CD4-positive, alpha-beta T cell treated with Interleukin-2 at 100 ng/mL for 4 hours (primary cell): ENCODE measurements at places on chromosomes 2 and 18.

DNA sequence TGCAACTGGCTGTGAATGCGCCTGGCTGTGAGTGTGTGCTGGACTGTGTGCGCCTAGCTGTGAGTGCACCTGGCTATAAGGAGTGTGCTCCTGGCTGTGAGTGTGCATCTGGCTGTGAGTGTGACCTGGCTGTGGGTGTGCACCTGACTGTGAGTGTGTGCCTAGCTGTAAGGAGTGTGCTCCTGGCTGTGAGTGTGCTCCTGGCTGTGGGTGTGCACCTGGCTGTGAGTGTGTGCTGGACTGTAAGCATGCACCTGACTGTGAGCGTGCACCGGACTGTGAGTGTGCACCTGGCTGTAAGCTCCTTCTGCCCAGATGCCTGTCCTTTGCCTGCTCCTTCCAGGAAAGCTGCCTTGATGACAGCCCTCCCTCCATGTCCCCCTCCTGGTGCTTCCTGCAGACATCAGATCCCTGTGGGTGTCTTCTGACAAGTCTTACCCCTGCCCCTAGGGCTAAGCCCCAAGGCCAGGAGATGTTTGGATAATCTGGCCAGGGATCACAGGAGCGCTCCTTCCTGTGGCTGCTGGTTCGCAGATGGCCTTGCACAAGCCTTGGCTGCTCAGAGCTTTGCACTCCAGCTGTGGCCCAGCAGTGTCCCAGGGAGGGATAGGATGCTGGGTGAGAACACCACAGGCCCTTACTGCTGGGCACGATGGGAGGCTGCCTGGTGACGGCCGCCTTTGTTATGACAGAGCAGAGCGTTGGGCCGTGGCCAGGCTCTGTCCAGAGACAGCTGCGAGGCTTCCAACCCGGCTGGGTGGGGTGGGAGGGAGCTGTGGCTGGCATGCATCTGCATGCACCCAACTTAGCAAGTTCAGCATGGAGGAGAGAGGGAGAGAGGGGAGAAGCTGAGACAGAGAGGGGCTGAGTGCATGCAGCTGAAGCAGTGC is 89.9 kb downstream of the GLI2 start:
- no peak for DNase-seq

GRCh38 chr2:48529676-48530032 is 300 bp upstream of the STON1 start:
- DNase-seq = no peak

DNA sequence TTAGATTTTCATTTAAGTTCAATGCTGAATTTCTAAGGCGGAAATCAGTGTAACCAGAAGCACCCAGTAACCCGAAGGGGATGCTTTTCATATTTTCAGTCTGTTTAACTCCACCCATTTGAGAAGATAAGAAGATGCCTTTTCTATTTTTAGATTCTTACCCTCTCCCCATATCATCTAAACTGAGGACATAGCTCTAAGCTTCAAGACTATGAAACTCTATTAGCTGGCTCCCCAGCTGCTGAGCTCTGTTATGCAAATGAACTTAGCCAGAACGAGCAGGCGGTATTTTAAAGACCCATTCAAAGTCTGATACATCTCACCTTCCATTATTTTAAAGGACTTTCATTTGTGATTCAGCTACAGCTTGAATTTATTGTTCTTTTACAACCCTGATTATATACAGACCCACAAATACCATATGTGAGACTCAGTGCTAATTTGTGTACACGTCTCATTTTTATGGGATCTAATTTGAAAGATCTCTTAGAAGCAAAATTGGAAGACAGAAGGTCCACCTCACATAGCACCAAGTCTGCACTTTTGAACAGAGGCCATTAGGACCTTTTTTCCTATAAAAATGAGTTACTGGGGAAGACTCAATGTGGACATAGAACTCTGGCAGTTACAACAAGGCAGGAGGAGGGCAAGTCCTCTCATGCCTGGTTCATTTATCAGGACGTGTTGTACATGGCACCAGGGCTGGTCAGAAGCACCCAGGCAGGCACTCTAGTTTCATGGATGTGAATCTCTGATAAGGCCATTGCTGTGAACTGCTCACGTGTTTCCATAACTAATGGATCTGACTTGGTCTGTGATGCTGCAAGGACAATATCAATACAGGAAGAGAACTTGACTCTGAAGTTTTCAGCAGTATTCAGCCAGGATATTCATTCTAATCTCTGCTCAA is 16.3 kb downstream of the CDC42EP3 start:
- DNase-seq = no peak

GRCh38 chr2:21123473-21124393 is at the start of gene TDRD15:
Gene TDRD15, plus strand, starts transcription at chr2:21123968. Its CDS starts 13,500 bp downstream, at chr2:21137468.
- no peak for DNase-seq

GRCh38 chr2:34567128-34567527 is 968.0 kb upstream of the FAM98A start:
- DNase-seq = no peak

GRCh38 chr2:215712219-215712868 is 276.5 kb upstream of the FN1 start:
- DNase-seq = no peak
